ENCODE measurements at places on chromosomes 12 and 14. TPM values are rescaled to one million over a fixed set of nuclear protein-coding genes. Genes with fewer than 3 reads are reported as not detected.

SLC22A17 gene
- 7.9 TPM for total RNA-seq

KRT85 gene
- not detected for total RNA-seq

FOXA1 gene
- 12.9 TPM for total RNA-seq

IGFBP6 gene
- 240 TPM for total RNA-seq

KRT74 gene
- total RNA-seq, result not detected

SPX gene
- total RNA-seq, result 1.5 TPM

TMEM263 gene
- 31.7 TPM for total RNA-seq

MUCL1 gene
- not detected for total RNA-seq

TAS2R42 gene
- total RNA-seq, result not detected

TOMM20L gene
- total RNA-seq, result not detected

SDSL gene
- 27.0 TPM for total RNA-seq

GZMH gene
- total RNA-seq, result not detected

P2RX2 gene
- not detected for total RNA-seq

ZNF740 gene
- total RNA-seq, result 16.4 TPM

CD27 gene
- total RNA-seq, result not detected

GPR33 gene
- total RNA-seq, result not detected

GNB3 gene
- total RNA-seq, result 1.9 TPM

LTB4R gene
- total RNA-seq, result 8.6 TPM

MRPL51 gene
- 322 TPM for total RNA-seq

CCDC196 gene
- not detected for total RNA-seq

CCNB1IP1 gene
- 58.5 TPM for total RNA-seq

FAIM2 gene
- 0.04 TPM for total RNA-seq

FAM181A gene
- not detected for total RNA-seq

SMCO2 gene
- 0.36 TPM for total RNA-seq

BIN2 gene
- total RNA-seq, result 0.11 TPM

USP44 gene
- 0.18 TPM for total RNA-seq

CMA1 gene
- not detected for total RNA-seq

FANCM gene
- total RNA-seq, result 5.4 TPM

B4GALNT1 gene
- total RNA-seq, result 52.4 TPM

CLEC2D gene
- 0.75 TPM for total RNA-seq

Data from A549 treated with DMSO at 1 μM for 4 hours (cell line).